ENCODE measurements at places on chromosomes 7 and 10.
A peak's percentile ranks its signal among the peaks of the same experiment; 100 is the strongest.

DNA sequence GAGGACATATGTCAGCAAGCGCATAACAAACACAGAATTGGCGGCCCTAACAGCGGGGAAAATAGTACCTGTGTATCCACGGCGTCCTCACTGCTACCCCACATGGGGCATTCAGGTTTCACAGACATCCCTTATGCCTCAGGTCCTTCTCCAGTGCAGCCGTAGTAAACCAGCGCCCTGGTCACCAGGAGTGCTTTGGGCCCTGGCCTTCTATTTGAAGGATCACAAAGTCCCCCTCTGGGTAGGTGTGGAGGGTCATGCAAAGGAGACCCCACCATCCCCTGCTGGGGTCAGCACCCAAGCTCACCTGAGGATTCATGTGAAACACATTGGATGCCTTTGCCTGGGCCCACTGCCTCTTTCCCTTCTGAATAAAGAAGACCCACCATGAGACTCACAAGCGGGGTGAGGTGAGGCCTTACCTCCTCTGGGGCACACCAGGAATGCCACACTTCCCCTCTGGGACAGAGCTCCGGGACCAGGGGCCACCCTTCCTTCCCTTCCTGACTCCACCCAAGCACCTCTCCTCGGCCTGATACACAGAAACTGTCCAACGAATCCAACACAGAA lies 18.8 kb downstream of the CLRN3 start:
- DNase-seq, result no peak

GRCh38 chr7:43942997-43943396 lies 16.8 kb downstream of the UBE2D4 start:
- DNase-seq, result no peak

GRCh38 chr10:7310076-7310475 lies 100.8 kb downstream of the SFMBT2 start:
- no peak for DNase-seq

GRCh38 chr7:116671111-116671510 lies 885 bp upstream of the MET start:
- DNase-seq, result no peak

DNA sequence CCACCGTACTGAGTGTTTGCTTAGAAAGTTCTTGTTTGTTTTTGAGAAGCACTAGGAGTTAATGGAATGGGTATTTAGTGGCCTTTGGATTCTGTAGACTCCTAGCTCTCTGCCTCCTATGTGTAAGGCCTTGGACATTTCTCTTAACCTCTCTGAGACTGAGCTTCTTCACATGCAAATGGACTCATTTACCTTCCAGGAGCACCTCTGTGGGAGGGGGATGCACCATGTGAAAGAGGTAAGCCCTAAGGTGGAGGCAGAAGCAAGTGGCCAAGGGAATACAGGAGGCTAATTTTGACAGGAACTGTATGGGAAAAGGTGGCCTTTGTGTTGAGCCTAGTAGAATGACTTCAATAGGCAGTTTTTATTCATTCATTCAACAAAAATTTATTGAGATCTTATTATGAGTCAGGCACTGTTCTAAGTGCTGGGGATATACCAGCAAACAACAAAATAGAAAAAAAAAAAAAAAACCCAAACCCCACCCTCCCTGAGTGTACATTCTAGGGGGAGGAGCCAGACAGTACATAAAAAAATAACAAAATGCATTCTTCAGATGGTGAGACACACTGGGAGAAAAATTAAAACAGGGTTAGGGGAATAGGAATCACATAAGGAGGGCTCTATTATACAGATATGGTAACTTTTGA lies 9.2 kb upstream of the EPHA1 start:
- no peak for DNase-seq

DNA sequence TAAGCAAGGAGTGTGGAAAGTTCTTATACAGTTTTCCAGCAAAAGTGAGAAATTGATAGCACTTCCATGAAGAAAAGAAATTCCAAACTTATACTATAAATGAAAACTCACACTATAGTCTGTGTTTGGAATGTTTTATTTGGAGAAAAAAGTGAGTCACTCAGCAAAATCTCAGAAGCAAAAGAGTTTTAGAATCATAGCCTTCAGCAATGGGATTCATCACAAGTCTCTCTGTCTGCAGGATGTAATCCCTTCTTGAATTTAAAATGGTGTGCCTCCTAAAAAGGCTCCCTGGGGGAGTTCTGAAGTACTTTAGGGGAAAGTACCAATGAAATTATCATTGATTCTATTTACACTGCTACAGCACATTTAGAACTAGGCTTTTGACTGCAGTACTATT lies 756.4 kb downstream of the XPNPEP1 start:
- no peak for DNase-seq

- DNase-seq, result no peak
Measured at GRCh38 chr10:74034301-74034700, 36.4 kb downstream of the VCL start.

- no peak for DNase-seq
Measured at GRCh38 chr10:120477743-120478141, 20.7 kb downstream of the PLPP4 start.

- no peak for DNase-seq
Measured at GRCh38 chr10:106424054-106424453, 740.5 kb downstream of the SORCS1 start.

DNA sequence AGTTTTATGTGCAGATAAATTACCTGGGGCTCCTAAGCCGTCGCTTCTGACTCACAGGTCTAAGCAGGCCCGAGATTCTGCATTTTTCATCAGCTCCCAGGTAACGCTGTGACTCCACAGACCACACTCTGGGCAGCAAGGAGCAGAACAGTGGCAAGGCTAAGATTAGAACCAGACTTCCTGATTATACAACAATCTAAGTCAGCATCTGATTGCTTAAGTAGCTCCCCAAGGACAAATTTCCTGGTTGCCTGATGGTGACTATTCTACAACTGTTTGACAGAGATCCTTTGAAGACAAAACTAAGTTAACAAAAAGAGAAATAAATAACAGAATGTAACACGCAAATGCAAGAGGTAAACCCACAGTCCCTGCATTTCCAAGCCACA lies 69.0 kb downstream of the CREB3L2 start:
- DNase-seq, result no peak

GRCh38 chr10:11757454-11757820 lies 15.3 kb downstream of the ECHDC3 start:
- peak; percentile 81 for DNase-seq

- DNase-seq, result peak; percentile 45
Measured at GRCh38 chr10:8174762-8175161, 120.3 kb downstream of the GATA3 start.

- no peak for DNase-seq
Measured at GRCh38 chr7:137772748-137773147, 74.0 kb downstream of the DGKI start.

DNA sequence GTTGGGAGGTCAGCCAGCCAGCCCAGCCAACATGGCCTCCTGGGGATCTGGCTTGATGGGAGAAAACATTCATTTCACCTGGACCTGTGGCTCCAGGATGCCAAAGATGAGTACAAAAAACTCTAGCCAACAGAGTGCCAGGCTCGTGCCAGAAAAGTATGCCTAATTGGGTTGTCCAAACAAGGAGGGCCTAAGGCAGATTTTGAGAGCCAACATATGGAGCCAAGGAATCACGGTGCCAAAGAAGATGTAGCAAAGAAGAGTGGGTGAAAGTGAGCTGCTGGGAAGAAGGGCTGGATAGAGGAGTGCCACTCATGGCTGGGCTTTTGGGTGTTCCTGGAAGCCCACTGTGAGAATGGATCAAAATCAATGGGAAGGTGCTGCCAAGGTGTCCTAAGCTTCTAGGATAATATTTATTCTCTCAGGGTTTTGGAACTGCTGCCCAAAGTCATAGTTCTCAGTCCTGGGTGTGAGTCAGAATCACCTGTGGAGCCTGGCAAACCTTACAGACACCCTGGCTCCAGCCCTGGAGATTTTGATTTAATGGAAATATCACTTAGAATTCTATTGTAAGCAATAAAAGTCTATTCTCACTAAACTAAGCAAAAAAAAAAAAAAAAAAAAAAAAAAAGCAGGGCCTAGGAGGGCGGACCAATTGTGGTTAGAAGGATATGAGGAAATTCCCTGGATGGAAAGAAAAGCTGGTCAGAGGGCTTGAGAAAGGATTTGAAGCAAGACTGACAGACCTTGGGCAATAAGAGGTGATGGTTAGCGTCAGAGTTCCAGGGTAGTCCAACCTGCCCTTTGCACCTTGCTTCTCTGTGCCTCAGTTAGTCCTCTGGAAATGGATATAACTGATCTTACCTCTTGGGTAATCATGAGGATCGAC lies 182.2 kb upstream of the PRR15 start:
- no peak for DNase-seq

GRCh38 chr7:55152516-55152915 lies 133.7 kb downstream of the EGFR start:
- DNase-seq, result no peak

DNA sequence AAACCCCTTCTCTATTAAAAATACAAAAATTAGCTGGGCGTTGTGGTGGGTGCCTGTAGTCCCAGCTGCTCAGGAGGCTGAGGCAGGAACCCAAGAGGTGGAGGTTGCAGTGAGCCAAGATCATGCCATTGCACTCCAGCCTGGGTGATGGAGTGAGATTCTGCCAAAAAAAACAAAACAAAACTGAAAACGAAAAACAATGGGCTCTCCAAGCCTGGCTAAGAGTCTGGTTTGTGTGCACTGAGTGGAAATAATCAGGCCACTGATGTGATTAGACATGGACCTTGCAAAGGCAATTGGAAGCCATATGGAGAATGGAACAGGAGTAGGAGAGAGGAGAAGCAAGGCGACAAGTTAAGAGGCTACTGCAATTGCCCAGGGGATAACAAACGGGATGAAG lies 60.1 kb upstream of the GSDME start:
- no peak for DNase-seq

DNA sequence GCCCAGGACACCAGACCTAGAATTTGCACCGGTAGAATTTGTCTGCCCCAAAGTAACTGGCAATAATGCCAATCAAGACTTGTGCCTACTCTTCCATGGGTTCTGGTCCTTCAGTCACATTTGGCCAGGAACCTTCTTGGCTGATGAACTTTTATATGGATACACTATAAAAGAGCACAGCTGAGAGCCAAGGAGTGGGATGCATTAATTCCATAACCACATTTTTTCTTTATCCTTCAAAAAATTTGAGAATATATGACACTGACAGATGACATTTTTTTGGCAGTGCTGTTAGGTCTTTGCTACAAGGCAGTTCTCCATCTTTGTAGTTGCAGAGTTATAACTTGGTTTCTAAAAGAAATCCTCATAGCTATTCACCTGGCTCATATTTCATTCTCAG lies 129.2 kb upstream of the HDAC9 start:
- no peak for DNase-seq

DNA sequence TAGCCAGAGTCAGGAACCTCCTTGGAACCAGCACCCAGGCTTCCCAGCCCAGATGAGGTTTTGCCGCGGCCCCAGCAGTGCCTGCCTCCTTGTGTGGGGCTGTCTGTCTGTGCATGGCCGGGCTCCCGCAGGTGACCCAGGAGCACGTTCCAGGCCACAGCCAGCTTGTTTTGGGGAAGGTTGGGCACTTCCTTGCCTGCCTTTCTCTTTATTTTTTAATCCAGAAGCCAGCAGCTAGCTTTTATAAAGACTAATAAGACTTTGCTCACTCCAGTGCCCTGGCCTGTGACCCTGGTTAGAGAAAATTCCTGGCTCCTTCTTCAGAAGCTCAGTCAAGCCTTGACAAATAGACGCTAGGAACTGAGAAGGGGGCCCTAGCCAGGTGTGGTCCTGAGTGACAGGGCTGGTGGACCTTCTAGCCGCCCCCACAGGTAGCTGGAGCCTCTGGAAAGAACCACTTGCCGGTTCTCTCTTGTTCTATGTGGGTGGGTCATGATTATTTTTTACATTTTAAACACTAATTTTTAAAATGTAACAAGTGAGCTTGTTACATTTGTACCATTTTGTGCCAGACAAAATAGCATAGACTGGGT lies 837 bp downstream of the SLC29A3 start:
- no peak for DNase-seq

DNA sequence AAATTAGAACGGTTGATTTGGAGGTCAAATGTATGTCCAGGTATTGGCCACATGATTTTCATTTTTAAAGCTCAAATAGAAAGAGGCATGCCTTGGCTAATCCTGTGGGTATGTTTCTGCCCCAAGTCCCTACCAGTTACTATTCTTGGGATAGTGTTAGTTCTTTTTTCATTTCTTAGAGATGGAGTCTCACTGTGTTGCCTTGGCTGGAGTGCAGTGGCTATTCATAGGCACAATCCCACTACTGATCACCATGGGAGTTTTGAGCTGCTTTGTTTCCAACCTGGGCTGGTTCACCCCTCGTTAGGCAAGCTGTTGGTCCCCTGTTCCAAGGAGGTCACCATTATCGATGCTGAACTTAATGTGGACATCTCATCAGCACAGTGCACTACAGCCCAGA lies 46.3 kb downstream of the NRP1 start:
- DNase-seq, result no peak

DNA sequence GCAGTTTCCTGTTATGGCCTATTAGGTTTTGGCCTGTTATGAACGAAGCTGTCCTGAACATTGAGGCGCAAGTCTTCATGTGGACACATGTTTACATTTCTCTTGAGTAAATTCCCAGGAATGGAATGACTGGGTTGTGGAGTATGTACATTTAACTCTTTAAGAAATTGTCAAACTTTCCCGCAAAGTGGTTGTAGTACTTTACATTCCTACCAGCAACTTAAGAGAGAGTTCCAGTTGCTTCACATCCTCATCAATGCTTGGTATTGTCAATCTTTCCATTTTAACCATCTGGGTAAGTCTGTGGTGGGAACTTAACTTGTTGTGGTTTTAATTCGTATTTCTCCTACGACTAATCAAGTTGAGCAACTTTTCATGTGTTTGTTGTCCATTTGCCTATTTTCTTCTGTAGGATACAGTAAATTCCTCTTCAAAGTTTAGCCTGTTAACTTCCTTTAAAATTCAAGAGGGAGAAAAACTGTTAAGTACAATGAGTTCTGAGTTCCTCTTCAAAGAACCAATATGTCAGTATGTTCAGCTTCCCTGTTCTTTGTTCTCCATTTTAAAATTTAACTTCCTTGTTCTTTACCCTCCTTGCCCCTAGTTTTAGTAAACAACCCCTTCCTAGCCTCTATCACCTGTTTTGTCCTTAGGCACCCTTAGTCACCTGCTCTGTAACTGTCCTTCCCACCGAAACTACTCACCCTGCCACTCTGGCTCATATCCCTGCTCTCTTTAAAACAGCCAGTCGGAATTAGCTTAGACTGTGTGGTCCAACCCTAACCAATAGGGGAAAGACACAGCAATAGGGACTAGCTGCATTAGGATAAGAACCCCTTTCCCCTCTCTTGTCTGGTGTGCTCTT lies 74.0 kb downstream of the FAM241B start:
- DNase-seq, result no peak

DNA sequence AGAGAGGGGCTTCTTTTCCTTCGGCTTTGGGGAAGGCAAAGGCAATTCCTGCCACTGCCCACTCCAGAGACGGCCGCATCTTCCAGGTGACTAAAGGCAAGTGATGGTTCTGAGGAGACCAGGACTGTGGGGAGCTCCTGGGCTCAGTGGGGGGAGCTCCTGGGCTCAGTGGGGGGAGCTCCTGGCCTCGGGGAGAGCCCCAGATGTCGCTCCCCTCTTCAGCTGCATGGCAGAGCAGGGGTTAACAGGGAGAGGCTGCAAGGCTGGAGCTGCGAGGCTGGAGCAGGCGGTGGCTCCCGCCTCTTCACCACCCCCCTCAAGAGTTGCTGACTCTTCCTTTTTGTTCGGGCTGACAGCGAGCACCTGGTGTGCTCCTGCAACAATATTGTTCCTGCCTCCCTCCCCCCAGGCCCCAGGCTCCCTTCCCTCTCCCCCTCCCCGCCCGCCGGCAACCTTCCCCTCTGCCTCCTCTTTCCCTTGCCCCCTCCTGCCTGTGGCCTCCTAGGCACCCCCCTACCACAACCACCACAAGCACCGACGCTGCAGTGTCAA lies 56.3 kb upstream of the LBX1 start:
- peak; percentile 57 for DNase-seq
